CD4-positive, alpha-beta T cell treated with Interleukin-12 subunit alpha and Interleukin-12 subunit beta, for 1 hour (primary cell): ENCODE measurements at places on chromosomes 1 and 21.

DNA sequence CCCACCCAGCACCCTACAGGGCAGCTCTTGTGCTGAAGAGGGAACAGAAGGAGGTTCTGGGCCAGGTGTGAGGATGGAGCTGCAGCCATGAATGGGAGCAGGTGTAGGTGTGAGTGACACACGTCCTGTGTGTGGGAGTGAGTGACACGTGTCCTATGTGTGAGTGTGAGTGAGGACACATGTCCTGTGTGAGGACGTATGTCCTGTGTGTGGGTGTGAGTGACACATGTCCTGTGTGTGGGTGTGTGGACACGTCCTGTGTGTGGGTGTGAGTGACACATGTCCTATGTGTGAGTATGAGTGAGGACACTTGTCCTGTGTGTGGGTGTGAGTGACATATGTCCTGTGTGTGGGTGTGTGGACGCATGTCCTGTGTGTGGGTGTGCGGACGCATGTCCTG is 26.4 kb downstream of the MEGF6 start:
- no peak for DNase-seq

- no peak for DNase-seq
Measured at GRCh38 chr1:55286856-55287602, 71.9 kb upstream of the USP24 start.

- no peak for DNase-seq
Measured at GRCh38 chr21:44527983-44528633, 11.9 kb downstream of the KRTAP10-1 start.

- no peak for DNase-seq
Measured at GRCh38 chr1:60699325-60699724, 383.0 kb upstream of the NFIA start.

GRCh38 chr1:66266350-66266749 is 267.6 kb upstream of the SGIP1 start:
- no peak for DNase-seq
